Stimulated activated CD8-positive, alpha-beta memory T cell treated with anti-CD3 and anti-CD28 coated beads, Interleukin-7, amount 100 ng/mL, for 1 hour (primary cell): ENCODE measurements at places on chromosomes 16 and 17.

DNA sequence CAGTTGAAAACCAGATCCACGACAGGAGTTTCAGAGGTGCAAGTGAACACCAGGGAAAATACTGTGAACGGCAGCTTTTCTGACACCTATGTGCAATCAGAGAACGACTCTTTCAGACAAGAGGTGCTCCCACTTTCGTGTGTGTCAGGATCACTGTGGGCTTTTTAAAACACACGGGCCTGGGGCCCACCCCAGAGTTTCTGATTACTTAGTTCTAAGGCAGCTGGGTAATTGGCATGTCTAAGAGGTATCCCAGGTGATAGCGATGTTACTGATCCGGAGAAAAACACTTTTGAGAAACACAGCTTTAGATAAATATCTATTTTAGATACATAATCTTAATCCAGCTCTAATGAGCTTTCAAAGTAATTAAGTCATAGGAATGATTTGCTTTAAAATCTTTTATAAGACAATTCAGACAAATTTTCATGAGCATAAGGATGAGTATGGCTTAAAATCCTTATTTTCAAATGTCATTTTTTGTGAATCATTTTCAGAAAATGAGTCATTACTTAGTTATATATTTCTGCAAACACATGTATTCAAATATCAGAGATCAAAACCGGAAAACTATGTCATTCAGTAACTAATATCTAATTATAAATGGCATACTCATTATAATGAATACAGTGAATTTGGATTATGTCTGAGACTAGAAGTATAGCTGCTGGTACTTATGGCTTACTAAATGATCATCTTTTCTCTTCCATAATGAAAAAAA is 217.9 kb upstream of the PSMD7 start:
- DNase-seq, result no peak

GRCh38 chr17:10295728-10296343 is 77.0 kb downstream of the MYH13 start:
- DNase-seq, result no peak

DNA sequence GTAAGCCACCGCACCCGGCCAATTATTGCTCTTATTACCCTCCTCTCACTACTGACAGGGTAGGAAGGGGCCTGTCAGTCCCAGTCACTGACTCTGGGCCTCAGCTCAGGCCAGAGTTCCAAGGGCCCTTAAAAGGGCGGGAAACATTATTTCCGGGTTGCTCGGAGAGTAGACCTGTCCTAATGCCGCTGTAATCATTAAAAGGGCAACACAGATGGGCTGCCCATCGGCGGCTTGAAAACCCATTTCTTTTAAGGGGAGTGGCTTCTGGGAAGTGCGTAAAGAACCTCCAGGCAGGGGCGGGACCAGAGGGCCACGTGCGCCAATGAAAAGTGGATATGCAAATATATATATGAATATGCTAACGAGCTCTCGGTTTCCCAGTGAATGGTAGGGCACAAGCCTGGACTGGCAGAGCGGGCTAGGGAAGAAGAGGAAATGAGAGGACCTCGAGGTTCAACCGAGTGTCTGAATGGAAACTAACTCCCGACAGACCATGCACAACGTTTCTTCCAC is 26.6 kb downstream of the PIPOX start:
- no peak for DNase-seq

- DNase-seq, result no peak
Measured at GRCh38 chr17:57944908-57945307, 10.3 kb downstream of the CUEDC1 start.
